ENCODE measurements at places on chromosomes 11 and 22.

GRCh38 chr22:41576877-41577276 lies 12.8 kb downstream of the PMM1 start:
- no peak for DNase-seq

GRCh38 chr11:87038235-87038977 lies 672 bp downstream of the TMEM135 start:
- no peak for DNase-seq

DNA sequence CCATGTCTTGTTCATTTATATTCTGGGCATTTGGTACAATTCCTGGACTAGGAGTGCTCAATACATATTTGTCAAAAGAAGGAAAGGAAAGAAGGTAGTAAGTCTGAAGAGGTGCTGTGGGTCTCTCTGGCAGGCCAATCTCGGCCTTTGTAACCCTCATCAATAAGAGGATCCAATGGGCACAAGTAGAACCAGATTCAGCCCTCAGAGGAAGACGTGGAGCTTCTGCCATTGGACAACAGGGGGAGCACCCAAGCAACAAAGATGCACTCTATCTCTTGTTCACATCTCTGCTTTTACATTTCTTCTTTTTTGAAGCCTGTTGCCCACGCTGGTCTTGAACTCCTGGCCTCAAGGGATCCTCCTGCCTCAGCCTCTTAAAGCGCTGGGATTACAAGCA lies 2.2 kb upstream of the VPS11 start:
- peak; percentile 29 for DNase-seq

GRCh38 chr11:62926680-62927455 lies 5.7 kb upstream of the CHRM1 start:
- no peak for DNase-seq

- DNase-seq, result no peak
These were observed 263.3 kb upstream of the SYN3 start for GRCh38 chr22:33321466-33321865.

GRCh38 chr22:48423481-48423911 lies 1404.2 kb downstream of the BRD1 start:
- DNase-seq, result no peak

GRCh38 chr11:26649884-26650283 lies 72.0 kb downstream of the SLC5A12 start:
- DNase-seq, result peak; percentile 10

- DNase-seq, result no peak
These were observed 427.6 kb upstream of the FAT3 start for GRCh38 chr11:91796999-91797398.

DNA sequence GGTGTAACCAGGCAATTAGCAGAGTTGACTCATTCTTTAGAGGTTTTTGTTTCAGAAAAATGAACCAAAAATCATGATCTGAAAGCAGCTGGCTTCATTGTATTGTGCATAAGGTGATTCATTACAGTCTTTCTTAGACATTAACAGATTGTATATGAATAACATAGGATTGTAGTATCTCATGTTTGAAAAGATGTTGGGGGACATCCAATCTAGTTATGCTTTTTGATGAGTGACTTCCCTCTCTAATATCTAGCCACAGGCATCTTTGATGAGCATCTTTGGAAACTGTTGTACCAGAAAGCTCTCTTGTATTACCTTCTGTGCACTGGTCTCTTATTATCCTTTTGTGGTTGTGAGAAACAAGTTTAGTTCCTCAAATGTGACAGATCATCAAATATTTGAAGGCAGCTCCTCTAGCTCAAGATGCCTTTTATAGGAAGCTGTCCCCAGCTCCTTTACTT lies 8.3 kb downstream of the GRK3 start:
- no peak for DNase-seq

DNA sequence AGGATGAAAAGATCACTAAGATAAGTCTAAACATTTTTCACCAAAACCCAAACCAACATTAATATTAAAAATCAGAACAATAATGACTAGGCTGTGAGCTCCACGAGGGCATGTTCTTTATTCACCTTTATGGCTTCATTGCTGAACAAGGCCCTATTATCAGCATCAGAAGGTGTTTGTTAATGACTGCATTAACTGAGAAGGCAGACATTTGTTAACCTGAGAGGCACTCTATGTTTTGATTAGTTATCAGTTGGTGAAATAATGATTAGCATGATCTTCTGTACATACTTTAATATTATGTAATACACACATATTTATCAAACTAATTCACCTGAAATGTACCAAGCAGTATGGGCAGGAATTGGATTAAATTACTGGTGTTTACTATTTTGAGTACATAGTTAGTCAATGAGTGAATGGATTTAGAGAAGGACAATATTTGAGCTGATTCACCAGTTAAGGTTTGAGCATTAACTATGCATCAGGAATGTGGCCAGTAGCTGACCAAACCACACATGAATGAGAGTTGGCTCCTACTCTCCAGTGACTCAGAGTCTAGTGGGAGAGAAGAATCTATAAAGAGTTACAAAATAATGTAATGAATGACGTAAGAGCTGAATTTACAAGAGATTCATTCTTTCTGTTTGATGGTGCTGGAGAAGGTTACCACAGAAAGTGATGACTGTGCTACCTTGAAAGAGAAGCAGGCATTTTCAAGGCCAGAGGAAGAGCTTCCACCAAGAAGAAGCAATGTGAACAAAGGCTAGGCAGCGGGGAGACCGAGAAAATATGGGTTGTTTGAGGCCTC lies 6.7 kb downstream of the IL18 start:
- no peak for DNase-seq

DNA sequence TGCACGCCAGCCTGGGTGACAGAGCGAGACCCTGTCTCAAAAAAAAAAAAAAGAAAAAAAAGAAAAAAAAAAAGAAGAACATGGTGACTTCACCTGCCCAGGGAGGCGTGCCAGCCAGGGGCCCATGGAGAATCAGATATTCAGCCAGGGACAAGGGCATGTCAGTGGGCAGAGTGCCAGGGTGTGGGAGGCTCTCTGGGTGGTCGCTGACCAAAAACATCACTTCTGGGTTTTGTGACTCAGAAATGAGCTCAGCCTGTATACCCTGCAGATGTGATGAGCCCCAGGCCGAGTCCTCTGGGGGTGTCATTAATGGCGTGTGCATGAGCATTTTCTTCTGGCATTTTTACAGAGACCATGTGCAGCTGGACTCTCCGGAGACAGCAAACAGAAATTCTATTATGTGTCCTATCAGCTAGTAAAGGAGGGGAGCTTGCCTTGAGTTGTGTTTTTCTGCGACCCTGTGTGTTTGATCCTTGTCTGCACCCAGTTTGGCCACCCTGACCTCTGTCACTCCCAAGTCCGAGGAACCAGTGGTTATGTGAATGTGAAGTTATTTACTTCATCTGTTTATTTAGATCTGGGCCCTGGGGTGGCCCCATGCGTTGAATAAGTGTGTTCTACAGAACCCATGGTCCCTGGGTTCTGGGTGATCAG lies 53.6 kb downstream of the BCR start:
- DNase-seq, result no peak

DNA sequence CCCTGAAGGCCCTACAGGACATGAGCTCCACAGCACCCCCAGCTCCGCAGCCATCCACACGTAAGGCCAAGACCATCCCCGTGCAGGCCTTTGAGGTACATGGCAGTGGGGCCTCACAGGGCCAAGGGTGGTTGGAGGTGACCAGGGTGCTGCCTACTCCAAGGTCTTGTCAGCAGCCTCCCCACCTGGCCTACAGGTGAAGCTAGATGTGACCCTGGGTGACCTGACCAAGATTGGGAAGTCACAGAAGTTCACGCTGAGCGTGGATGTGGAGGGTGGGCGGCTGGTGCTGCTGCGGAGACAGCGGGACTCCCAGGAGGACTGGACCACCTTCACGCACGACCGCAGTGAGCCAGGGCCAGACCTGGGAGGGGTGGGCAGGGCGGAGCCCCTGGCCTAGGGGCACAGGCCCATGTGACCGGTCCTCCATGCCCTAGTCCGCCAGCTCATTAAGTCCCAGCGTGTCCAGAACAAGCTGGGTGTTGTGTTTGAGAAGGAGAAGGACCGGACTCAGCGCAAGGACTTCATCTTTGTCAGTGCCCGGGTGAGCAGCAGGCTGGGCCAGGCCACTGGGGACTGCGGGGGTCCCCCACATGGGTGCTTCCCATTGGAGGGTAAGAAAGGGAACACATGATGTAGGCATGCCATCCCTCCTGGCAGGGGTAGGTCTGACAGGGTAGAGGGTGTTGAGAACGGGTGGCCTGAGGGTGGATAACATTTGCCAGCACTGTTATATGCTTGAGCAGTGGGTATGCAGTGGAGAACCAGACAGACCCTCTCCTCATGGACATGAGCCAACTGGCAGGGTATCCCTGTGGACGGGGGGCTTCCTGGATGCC lies 5.6 kb downstream of the INPPL1 start:
- no peak for DNase-seq

GRCh38 chr11:31529189-31529588 lies 19.6 kb downstream of the ELP4 start:
- DNase-seq, result no peak

DNA sequence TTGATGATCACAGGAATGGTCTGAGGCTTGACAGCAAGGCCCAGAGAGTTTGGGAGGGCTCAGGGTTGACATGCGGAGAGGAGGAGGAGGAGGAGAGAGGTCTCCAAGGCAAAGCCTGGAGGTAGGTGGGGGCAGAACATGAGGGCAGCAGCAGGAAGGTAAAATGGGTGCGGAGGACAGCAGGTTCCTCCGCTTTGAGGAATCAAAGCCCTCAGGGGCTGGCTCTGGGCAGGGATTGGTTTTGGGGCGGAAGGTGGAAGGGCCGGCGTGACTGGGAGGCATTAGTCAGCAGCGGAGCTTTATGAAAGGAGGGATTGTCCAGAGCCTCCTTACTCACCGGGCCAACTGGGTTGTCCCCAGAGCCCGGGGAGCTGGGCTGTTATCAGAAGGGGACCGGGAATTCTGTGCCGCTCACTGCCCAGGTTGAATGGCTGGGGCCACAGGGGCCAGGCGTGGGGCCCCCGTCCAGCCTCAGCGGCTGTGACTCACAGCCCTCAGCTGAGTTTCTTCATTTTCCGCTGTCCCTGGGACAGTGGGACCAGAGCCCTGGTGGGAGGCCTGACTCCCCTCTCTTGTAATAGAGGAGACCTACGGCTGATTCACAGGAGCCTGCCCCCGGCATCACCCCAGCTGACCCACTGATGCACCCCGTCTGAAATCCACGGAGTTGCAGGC lies 36.2 kb downstream of the LIF start:
- DNase-seq, result no peak

DNA sequence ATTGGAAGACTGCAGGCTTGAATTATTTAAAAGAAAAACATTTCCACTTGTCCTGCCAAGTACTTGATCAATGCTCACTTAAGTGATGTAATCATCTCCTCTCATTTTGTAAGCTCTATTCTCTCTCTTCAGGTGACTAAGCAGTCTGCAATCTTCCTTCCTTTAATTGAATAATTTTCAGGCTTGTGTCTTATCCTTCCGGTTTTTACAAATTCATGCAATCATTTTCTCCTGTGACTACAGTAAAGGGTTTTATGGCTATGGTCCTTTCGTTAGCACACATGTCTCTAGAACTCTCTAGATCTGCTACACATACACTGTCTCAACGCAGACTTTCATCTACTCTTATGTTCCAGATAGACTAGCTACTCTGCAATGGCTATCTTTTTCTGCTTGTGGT lies 12.6 kb upstream of the UPB1 start:
- DNase-seq, result no peak

DNA sequence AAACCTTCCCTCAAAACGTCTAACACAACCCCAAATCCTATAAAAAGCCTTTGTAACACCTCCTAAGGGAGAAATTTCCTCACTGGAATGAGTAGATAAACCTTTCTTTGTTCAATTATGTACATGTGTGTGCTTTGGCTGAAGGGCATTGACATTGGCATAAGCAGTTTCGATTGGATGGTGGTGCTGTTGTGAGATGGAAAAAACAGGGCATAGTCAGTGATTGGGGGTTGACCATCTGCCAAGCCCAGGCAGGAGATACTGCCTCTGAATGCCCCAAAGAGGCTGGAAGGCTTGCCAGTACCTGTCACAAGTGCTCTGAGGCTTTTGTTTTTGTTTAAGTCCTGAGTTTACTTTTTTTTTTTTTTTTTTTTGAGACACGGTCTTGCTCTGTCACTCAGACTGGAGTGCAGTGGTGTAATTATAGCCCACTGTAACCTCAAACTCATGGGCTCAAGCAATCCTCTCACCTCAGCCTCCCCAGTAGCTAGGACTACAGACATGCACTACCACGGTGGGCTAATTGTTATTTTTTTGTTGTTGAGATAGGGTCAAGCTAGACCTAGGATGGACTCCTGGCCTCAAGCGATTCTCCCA lies 1.2 kb upstream of the CCDC117 start:
- no peak for DNase-seq

- DNase-seq, result no peak
These were observed 529.5 kb downstream of the SOX6 start for GRCh38 chr11:15826826-15827225.

- DNase-seq, result no peak
These were observed 39.9 kb downstream of the SGSM3 start for GRCh38 chr22:40410272-40410671.

GRCh38 chr11:72805216-72805615 lies 9.0 kb upstream of the ATG16L2 start:
- DNase-seq, result no peak

DNA sequence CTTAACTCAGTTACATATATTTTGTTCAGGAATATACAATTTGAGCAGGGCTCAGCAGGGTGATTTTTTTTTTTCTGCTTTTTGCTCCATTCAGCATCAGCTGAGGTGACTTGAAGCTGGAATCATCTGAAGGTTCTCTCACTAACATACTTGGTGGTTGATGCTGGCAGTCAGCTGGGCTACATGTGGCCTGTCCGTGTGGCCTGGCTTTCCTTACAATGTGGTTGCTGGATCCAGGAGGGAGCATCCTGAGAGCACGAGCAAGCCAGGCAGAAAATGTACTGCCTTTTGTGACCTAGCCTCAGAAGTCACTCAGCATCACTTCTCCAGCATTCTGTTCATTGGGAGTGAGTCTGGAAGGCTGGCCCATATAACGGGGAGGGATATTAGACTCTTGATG lies 151.6 kb upstream of the E2F8 start:
- no peak for DNase-seq

- DNase-seq, result no peak
These were observed 58.3 kb downstream of the MYH9 start for GRCh38 chr22:36329254-36330078.

DNA sequence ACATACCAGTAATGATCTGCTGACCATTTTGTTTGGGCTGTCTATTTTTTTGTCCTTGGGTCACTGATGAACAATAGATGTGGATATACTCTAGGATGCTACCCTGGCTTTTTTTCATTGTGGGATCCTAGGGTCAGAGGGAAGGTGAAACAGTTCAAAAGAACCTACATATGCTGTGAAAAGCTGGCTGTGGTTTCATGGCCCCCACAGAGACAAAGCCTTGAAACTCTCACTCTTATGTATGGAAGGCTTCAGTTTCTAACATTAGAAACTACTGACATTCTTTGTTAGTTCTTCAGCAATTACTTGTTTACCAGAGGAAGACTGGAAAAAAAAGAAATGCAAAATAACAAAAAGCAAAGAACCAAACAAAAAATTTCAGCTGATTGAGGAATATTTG lies 250.7 kb downstream of the FAT3 start:
- no peak for DNase-seq

GRCh38 chr11:26227301-26227746 lies 104.6 kb upstream of the ANO3 start:
- no peak for DNase-seq

GRCh38 chr11:61870541-61871031 lies 20.8 kb downstream of the FADS3 start:
- DNase-seq, result no peak

All from memory B cell (primary cell).